ENCODE measurements at places on chromosomes 7 and 10.

- no peak for DNase-seq
These were observed 521.0 kb downstream of the PARD3 start for GRCh38 chr10:34294137-34294536.

DNA sequence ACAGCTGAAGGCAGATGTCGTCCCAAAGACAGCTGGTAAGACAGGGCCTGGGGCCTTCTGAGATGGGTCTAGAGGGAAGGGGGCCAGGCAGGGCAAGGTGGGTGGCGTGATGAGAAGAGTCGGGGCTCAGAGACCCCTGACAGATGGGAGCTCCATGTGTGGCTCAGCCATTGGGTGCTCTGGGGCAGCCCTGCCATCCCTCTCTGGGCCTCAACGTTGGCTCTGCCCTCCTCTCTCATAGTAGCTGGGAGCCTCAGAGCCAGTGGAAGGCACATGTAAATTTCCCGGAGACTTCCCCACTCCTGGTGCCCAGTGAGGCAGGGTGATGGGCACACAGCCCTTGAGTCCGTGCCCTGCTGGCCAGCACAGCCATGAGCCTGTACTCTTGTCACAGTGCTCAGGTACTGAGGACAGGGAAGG is 1.8 kb downstream of the PPIF start:
- no peak for DNase-seq

GRCh38 chr7:42292991-42293521 is 56.0 kb upstream of the GLI3 start:
- peak; percentile 80 for DNase-seq

GRCh38 chr10:12921163-12921562 is 80.3 kb downstream of the CCDC3 start:
- DNase-seq, result no peak

DNA sequence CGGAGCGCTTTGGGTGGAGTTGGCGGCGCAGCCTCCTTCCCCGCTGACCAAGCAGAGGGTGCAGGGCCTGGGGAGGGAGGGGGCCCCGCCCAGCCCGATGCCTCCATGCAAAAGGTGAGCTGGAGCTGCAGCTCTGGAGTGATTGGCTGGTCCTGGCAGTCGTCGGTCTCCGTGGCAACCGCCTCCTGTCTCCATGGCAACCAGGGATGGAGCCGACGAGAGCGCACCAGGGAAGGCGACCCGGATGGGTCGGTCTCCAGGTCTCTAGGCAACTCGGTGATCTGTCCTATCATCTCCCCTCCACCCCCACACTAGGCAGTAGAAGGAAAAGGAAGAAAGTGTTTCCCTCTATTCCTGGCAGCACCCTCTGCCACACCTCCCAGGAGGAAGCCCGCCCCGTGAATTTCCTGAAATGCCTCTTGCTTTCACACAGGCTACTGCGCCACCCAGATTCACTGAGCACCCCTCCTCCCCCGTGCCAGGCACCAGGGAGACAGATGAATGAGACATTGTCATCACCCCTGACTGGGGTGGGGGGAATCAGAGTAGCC is 647 bp upstream of the NACAD start:
- peak; percentile 57 for DNase-seq
